Urinary bladder (tissue), 4 donors: ENCODE measurements at places on chromosomes 11 and 22. TPM values are rescaled to one million over a fixed set of nuclear protein-coding genes. Genes with fewer than 3 reads are reported as not detected.

KDM4E gene
- total RNA-seq: not detected

TRPM5 gene
- 0.11 TPM for total RNA-seq

APOA4 gene
- total RNA-seq: not detected

CEND1 gene
- total RNA-seq: not detected

ELFN2 gene
- total RNA-seq: 0.21 TPM

MRGPRF gene
- 48.5 TPM for total RNA-seq

MRGPRX3 gene
- total RNA-seq: not detected

XKR3 gene
- total RNA-seq: not detected

CHKA gene
- 26.2 TPM for total RNA-seq

OR8J1 gene
- not detected for total RNA-seq

ROM1 gene
- total RNA-seq: 1.3 TPM

GLYAT gene
- not detected for total RNA-seq

CASP5 gene
- 0.74 TPM for total RNA-seq

SCGB1D4 gene
- not detected for total RNA-seq

CCDC34 gene
- total RNA-seq: 10.2 TPM

REXO2 gene
- 126 TPM for total RNA-seq

SCN3B gene
- 5.6 TPM for total RNA-seq

RASD2 gene
- 0.42 TPM for total RNA-seq

KLHDC7B gene
- 0.11 TPM for total RNA-seq
